ENCODE measurements at places on chromosomes 12 and 14.
A peak's percentile ranks its signal among the peaks of the same experiment; 100 is the strongest.

- DNase-seq: no peak
Observed at GRCh38 chr14:98665007-98665406, 607.0 kb downstream of the BCL11B start.

DNA sequence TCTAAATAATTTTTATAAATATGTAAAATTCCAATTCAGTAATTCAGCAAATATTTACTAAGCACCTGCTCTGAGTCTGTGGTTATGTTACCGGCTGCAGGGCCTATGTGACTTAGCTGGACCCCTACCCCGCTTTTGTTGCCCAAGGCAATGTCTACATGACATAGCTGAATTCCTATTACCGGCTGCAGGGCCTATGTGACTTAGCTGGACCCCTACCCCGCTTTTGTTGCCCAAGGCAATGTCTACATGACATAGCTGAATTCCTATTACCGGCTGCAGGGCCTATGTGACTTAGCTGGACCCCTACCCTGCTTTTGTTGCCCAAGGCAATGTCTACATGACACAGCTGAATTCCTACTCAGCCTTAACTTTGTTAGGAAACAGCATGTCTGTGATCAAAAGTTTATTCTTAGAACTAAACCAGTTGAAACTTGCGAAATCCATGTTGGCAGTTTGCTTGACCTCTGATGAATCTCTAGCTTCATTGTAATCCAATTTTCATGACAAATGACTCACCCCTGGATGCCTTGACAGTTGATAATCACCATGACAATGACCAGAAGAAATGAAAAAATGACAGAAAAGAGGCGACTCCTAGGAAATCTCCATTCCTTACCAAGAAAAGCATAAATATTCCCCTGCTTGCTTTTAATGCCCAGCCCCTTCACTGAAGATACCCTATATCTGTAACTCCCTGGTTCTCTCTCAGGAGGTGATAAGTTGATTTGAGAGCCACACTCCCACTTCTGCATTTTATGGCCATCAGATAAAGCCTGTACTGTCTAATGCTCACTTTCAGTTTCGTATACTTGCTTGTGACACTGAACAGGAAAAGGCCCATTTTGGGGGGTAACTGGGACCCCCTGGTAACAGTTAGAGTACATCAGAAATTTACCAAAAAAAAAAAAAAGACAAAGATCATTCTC, 148.4 kb upstream of the SYT10 start:
- no peak for DNase-seq

- DNase-seq: no peak
Observed at GRCh38 chr12:115129727-115130126, 445.8 kb upstream of the TBX3 start.

DNA sequence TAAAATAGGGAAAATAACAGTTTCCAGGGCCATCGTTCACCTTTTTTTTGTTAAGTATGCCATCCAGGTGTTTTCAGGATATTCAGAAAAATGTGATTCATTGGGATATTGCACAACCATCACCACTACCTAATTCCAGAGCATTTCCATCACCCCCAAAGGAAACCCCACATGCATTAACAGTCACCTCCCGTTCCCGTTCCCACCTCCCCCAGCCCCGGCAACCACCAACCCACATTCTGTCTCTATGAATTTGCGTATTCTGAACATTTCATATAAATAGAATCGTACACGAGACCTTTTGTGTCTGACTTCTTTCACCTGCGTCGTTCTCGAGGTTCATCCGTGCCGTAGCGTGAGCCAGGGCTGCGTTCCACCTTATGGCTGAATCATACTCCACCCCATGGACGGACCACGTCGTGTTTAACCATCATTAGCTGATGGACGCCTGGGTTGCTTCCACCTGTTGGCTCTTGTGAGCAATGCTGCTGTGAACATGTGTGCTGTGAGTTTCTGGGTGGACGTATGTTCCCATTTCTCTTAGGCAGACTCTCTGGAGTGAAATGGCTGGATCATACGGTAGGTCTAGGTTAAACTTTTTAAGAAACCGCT, 51.0 kb upstream of the NCOR2 start:
- DNase-seq: no peak

- DNase-seq: no peak
Observed at GRCh38 chr12:5619628-5620027, 187.7 kb downstream of the NTF3 start.

DNA sequence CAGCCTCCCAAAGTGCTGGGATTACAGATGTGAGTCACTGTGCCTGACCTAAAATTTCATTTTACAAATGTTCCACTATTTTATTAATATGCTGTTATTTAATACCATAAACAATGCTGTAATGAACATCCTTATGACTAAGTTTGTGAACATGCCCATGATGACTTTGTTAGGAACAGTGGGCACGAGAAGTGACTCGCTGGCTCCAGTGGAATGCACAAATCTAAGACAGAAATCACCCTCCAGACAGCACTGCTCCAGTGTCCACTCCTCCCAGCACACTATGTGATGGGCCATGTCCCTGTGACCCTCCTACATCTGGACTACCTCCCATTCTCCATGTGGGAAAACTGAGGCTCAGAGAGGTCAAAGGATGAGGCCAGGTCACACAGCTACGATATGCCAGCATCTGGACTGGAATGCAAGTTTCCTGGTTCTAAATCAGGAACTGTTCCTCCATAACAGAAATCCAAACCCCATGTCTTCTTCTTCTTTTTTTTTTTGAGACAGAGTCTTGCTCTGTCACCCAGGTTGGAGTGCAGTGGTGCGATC, 57.9 kb downstream of the GPR68 start:
- DNase-seq: no peak

GRCh38 chr14:38592764-38593442, 337.0 kb upstream of the CLEC14A start:
- DNase-seq: no peak

DNA sequence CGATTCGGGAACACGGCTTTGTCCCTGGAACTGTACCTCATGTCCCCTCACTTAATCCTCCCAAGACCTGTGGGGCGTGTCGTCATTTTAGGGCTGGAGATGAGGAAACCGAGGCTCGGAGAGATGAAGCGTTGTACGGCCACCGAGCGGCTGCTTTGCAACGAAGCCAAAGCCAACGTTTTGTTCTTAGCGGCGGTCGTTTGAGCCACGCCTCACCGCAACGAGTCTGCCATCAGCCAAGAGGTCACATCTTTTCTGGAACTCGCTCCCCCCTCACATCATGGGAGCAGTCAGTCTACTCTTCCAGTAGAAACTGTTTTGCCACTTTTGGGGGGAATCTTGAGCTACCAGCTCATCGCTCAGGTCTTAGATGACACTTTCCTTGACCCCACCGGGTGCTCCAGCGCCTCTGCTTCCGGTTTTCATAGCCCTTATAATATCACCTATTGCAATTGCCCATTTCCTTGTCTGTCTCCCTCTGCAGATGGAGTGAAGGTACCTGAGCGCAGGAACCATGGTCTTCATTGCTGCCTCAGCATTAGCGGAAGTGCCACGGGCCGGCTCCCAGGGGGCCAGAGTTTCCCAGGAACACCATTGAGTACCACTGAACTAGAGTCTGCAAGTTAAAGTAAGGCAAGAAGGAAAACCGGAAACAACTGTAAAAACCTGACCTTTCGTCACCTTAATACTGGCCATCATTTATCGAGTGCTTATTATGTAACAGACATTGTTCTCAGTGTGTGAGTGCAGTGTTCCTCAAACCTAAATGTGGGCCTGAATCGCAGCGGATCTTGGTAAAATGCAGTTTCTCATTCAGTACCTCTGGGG, 19.6 kb downstream of the NINJ2 start:
- no peak for DNase-seq

GRCh38 chr12:22670762-22671161, 45.8 kb downstream of the ETNK1 start:
- no peak for DNase-seq

- DNase-seq: peak; percentile 84
Observed at GRCh38 chr12:64679487-64680001, 69.2 kb downstream of the RASSF3 start.

DNA sequence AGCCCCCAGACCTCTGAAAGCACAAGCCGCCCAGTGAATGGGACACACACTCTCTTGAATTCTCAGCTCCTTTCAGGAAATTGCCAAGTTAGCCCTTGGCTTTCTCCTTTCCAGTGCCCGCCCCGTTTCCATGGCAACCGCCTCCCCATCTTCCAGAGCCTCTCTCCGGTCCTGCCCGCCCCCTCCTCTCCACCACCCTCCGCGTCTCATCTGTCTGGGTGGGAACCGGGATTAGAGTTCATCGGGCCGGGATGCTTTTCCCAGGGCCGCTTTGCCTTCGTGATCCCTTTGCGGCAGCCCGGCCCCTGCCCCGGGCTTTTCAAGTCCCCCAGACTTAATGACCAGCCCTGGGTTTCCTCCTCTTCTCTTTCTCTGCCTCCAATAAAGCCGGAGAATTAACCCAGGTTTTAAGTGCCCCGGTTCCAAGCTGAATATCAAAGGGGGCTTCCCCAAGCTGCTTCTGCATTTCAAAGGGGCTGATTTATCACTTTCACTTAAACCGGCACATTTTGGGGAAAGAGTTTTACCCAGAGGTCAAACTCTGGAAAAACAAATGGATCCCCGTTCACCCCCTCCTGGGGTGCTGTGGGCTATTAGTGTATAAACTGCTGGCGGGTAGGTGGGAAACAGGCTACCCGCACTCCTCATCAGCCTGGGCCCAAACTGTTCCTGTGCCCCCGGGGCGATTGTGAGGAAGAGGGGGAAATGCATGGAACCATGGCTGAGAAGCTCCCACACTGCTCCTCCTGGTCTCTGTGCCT, 101.7 kb downstream of the ZFP36L1 start:
- no peak for DNase-seq

GRCh38 chr12:127339065-127339464, 927.9 kb upstream of the TMEM132C start:
- DNase-seq: no peak

DNA sequence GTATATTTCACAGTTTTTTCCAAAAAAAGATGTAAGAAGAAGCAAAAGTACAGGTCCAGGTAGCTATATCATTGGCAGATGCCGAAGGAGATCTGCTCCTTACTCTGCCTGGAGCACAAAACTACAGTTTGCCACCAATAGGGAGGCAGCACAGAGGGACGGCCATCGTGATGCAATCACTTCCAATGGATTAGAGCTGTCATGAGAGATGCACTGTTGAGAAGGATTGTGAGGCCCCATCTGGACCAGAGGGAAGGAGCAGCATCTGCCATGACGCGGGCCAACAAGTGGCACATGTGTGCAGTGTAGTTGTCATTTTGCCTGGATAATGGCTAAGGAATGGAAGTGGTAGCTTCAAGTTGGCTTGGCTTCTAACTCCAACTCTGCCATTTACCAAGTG, 318.8 kb upstream of the FKBP4 start:
- no peak for DNase-seq

DNA sequence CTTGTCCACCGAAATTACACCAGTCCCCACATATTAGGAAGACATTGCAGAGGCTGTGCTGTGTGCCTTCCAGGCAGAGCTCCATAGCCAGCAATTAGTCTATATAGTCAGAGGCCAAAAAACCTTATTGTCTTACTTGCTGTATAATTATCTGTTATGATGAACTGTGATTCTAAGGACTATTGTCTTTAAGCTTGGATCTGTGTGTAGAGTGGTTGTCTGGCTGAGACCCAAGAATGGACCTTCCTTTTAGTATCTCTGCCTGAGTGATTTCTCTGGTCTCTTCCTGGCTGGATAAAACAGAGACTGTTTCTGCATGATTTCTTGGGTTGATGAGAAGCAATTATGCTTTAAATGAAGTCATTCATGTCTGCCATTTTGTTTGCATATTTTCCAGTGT, 465.3 kb downstream of the PRKD1 start:
- no peak for DNase-seq

- no peak for DNase-seq
Observed at GRCh38 chr14:61396694-61397093, 75.3 kb downstream of the PRKCH start.

DNA sequence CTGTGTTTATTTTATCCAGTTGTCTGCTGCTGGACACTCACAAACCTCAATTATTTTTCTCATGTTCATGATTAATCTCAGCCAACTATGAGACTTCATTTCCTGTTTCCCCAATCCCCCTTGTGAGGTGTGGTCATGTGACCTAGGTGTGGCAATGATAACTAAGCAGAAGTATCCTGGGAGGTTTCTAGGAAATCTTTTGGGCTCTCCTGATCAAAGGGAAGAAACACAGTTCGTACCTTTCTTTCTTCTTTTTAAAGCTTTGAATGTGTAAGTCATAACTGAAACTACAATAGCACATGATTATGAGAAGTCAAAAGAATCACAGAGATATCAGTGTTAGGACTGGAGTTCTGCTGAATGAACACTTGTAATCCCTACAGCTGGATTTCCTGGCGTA, 34.4 kb upstream of the MANSC4 start:
- no peak for DNase-seq

DNA sequence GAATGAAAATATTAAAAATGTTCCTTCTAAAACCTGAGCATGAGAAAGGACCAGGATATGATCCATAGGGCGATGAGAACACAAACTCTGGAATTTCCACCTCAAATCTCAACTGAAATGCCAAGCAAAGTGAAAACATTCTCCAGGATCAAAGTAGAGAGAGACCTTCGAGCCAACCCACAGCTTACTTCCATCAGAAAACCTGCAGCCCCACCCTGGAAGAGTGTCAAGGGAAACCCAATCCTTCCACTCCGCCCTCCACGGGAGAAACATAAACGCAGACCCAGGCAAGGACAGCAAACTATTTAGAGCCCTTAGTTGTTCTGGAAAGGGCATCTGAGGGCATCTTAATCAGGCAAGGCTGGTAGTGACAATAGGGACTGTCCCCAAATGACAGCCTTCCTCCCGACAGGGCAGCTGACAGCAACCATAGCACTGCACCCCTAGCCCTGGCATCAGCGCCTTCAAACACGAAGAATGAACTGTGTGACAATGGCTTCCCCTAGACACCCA, 21.8 kb downstream of the SLC15A4 start:
- DNase-seq: no peak

DNA sequence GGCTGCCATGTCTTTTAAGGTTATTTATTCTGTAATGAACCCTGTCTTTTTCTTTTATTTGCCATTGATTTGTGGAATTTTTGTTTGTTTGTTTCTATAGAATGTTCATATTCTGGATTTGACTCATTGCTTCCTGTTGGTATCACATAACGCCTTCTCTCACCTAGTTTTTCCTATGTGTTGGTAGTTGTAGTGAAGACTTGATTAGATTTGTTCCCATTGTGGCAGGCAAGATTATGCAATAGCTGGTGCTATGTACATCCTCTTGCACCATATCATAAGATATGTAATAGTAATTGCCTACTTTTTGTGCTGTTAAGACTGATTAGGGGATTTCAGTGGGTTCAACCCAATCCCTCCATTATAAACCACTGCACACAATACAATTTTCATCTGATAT, 3.9 kb upstream of the KRT6B start:
- DNase-seq: no peak

GRCh38 chr14:64722842-64723447, 18.7 kb downstream of the PLEKHG3 start:
- no peak for DNase-seq

All from NCI-H345 (cell line).